ENCODE measurements at places on chromosomes 16 and 17.

- H3K36me3 ChIP-seq = no peaks in the 10 kb centered on the region
- no peak overlapping the region for H3K27ac ChIP-seq
- no peaks in the 10 kb centered on the region for H3K27me3 ChIP-seq
- H3K4me3 ChIP-seq = no peak overlapping the region
- H3K4me1 ChIP-seq = no peaks in the 10 kb centered on the region
Observed at GRCh38 chr16:1551166-1551565, 17.7 kb downstream of the TMEM204 start.

DNA sequence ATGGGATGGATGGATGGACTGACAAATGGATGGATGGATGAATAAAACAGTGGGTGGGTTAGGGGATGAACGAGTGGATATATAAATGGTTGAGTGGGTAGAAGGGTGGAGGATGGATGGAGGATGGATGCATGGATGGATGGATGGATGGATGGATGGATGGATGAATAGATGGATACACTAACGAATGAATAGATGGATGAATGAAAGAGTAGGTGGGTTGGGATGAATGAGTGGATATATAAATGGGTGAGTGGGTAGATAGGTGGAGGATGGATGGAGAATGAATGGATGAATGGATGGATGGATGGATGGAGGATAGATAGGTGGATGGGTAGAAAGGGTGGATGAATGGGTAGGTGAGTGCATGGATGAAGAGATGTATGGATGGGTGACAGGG lies 62.1 kb downstream of the CDYL2 start:
- no peak overlapping the region for H3K27ac ChIP-seq
- no peaks in the 10 kb centered on the region for H3K4me1 ChIP-seq
- H3K27me3 ChIP-seq = no peaks in the 10 kb centered on the region
- no peak overlapping the region for H3K4me3 ChIP-seq
- H3K36me3 ChIP-seq = no peaks in the 10 kb centered on the region
- no peak for DNase-seq

DNA sequence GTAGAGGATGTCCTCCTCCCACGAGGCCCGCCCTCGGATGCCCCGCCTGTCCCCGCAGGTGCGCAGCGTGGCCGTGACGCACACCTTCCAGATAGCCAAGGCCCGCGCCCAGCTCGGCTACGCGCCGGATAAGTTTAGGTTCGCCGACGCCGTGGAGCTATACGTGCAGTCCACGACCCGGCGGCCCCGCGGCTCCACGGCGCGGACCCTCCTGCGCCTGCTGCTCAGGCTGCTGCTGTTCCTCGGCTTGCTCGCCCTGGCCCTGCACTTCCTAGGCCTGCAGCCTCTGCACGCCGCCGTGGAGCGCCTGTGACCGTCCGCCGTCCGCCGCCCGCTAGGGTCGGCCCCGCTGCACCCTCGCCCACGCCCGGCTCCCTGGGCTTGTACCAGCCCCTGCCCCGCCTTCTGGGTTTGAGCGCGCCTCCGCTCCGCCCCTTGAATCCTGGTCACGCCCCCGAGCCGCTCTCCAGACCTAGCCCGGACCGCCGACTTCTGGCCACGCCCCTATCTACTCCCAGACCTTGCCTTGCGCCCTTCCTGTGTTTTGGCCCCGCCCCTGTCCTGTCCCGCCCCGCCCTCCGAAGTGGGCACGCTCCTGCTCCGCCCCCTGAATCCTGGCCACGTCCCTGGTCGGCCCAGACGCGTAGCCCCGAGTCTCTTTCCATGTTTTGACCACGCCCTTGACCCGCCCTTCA lies 15.8 kb upstream of the EEF2K start:
- H3K4me1 ChIP-seq = peaks cover 10% of the 10 kb centered on the region

- peaks cover 2% of the 10 kb centered on the region for H3K4me1 ChIP-seq
- no peaks in the 10 kb centered on the region for H3K27me3 ChIP-seq
- H3K36me3 ChIP-seq = no peaks in the 10 kb centered on the region
Observed at GRCh38 chr16:68370581-68371275, 59.9 kb downstream of the PRMT7 start.

GRCh38 chr16:66484453-66485213 lies 57.5 kb downstream of the BEAN1 start:
- H3K36me3 ChIP-seq = no peaks in the 10 kb centered on the region
- no peak overlapping the region for H3K27ac ChIP-seq
- H3K27me3 ChIP-seq = no peaks in the 10 kb centered on the region
- H3K4me1 ChIP-seq = peaks cover 4% of the 10 kb centered on the region
- DNase-seq = no peak

DNA sequence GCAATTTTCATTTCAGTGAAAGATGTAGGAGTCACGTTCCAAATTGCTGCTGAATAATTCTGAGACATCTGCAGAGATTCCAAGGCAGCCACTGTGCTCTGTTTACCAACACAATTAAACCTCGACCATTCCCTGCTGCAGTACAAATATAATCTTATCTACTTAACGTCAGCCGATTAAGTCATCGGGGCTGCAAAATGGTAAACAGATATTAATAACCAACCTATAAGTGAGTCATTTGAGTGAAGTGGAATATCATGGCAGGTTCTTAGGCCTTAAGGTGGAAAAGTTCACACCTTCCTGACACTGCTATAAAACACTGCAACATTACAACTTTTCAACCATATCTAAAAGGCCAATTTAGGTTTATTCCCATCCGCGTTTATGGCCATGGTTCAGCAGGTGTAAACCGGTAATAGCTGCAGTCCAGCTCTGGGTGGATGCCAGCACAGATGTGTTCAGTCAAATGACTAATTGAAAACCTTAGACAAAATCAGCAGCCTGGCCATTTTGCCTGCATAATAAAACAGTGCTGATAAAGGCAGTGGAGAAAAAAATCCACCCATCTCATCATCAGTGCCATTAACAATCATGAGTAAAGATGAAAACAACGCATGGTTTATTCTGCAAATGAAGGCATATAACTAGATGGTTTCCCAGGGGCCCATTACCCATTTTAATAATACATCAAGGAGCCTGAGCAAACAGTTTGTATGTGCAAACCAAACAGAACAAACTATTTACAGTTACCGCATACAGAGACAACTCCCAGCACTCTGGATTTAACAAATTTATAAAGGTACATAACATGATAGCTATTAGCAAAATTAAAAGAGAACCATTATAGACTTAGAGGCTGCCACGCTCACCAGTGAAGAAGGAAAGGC lies 202.9 kb upstream of the IRX3 start:
- H3K36me3 ChIP-seq = no peaks in the 10 kb centered on the region
